ENCODE measurements at places on chromosomes 1 and 21.
A peak's percentile ranks its signal among the peaks of the same experiment; 100 is the strongest.

DNA sequence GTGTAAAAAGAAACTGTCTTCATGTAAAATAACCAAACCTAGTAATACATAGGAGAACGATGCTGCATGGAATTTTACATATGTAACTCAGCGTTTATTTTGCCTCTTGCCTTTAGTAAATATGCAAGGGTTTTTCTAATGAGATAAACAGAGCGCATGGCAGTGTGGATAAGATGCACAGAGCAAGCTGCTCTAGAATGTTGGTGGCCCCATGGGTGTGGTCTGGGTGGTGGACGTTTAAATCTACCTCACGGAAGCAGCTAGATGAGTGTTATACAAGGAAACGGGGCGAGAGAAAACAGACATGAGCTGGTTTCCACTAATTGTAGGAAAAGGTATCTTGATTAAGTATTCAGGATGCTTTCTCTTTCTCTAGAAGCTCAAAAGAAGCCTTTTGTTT, 205.9 kb downstream of the DSCAM start:
- DNase-seq, result no peak

DNA sequence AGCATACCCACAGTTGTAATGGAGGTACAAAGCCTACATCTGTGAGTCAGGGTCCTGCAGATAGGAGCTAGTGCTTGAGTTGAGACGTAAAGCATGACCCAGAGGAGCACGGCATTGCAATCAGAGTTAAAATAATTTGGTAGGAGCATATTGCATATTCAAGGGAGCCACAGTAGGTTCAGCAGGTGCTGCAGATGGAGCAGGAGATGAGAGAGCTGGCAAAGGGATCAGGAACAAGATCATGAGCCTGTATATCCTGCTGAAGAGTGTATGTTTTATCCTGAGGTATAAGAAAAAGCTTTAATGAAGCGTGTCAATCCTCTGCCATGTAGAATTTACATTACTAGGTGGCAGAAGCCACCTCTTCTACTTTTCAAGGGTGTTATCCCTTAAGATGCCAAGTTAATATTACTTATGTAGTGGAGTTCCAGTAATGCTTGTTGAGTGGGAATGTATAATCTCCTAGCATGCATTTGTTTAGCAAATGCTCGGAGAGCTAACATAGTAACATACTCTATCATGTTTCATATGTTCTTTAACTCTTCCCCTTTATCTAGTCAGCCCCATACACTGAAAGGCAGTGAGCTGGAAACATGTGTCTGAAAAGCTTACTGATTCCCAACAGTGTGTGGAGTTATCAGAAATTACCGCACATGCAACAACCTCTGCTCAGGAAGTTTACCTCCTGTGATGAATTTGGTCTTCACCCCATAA, 300.3 kb downstream of the GRIK1 start:
- peak; percentile 74 for DNase-seq

GRCh38 chr1:185990565-185990964, 256.4 kb downstream of the HMCN1 start:
- DNase-seq, result no peak

GRCh38 chr1:225709101-225709500, 56.2 kb upstream of the ENAH start:
- DNase-seq, result no peak

- DNase-seq, result peak; percentile 21
Observed at GRCh38 chr1:21913763-21914162, 23.3 kb downstream of the HSPG2 start.

DNA sequence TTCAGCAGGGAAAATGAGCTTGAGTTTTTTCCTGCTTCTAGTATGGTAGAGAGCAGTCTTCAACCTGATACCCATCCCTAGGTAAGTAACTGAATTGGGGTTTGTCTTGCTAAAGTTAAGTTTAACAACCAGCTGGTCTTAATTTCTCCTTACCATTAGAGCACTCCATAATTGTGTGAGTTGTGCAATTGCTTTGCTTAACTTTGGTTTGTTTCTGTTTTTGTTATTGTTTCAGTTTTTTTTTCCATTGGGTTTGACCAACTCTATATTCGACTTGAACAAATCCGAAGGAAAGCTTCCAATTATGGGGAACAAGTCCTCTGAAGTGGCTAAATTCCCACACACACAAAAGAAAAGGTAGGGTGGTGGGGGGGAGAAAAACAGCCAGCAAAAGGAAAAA, 641.1 kb downstream of the PLA2G4A start:
- DNase-seq, result no peak

DNA sequence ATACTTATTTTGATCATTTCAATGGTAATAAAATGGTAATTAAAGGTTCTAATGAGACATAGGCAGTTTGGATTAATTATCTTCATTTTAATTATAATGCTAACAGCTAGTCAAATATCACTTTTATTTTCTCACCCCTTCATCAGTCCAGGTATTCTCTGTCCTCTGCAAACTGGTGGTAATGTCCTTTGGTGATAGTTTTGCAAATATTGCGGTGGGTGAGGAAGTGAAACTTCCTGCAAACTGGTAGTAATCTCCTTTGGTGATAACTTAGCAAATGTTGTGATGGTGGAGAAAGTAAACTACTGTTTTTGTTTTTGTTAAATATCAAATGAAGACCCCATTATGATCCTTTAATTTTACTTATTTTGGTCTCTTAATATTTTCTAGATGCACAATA, 209.0 kb downstream of the AMY1C start:
- no peak for DNase-seq

DNA sequence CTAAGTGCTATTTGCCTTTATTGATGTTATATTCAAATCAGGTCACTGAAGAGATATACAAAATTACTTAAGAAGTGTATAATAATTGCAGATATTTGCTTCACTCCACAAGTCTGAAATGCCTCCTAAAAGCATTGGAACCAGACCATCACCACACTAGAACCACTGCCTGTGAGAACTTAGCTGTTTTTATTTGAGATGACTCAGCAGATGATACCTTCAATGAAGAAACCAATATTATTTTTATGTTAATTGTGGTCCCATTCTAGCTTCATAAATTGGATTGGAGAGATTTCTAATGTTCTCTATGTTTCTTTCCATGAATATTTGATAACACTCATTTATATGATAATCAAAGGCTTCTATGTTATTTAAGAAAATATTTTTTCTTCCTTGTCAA, 740.6 kb downstream of the KCNT2 start:
- DNase-seq, result peak; percentile 27

GRCh38 chr1:23810818-23811540, 10.4 kb upstream of the GALE start:
- DNase-seq, result peak; percentile 91

DNA sequence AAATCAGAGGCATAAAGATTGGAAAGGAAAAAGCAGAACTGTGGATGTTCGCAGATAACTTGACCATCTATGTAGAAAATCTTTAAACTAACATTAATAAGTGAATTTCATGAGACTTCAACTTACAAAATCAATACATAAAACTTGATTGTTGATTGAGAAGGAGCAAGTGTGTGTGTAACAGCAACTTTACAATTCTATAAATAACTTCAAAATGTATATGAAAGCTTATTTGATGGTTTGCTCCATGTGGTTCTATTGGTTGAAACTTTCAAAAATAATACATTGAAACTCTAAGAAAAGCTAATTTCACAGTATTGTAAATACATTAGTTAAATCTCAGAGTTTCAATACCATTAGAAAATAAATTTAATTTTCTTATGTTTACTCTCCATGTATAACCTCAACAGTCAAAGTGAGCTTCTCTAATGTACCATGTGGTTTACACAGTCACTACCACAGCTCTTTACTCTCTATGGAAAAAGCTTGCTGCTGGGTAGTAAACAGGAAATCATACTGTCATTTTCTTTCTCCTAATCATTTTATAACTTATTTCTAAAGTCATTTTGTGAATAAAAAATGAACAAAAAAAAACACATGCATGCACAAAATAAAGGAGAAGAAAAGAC, 12.0 kb downstream of the AKT3 start:
- DNase-seq, result no peak

- DNase-seq, result peak; percentile 72
Observed at GRCh38 chr1:216721863-216722262, 1.4 kb downstream of the ESRRG start.

- no peak for DNase-seq
Observed at GRCh38 chr1:36119456-36119855, 5.6 kb downstream of the COL8A2 start.

GRCh38 chr21:27464648-27465047, 497.8 kb upstream of the ADAMTS5 start:
- DNase-seq, result no peak

DNA sequence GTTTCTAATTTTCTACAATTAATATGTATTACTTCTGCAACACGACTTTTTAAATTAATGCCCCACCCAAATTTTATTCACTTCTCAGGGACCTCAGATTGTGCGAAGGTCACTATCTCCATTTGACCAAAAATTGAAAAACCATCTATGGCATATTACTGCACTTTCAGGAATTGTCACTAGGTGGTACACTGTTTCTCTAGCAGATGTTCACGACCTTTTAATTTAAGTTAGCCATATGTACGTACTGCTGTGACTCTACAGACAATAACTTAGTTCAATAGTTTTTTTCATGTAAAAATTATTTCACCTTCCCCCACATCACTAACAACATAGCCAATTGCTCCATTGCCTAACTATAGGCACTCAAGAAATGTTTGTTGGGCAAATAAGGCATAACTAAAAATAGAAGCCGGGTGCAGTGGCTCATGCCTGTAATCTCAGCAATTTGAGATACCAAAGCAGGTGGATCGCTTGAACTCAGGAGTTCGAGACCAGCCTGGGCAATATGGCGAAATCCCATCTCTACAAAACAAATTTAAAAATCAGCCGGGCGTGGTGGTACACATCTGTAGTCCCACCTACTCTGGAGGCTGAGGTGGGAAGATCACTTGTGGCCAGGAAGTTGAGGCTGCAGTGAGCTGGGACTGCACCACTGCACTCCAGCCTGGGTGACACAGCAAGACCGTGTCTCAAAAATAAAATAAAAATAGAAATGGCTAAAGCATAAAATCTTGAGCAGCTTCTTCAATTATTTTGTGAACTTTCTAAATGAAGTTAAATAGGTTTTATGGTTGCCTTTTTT, 75.7 kb upstream of the PKN2 start:
- DNase-seq, result peak; percentile 77

- no peak for DNase-seq
Observed at GRCh38 chr21:37039411-37040075, 33.0 kb downstream of the RIPPLY3 start.

- DNase-seq, result peak; percentile 90
Observed at GRCh38 chr1:221776495-221777301, 34.8 kb upstream of the DUSP10 start.

DNA sequence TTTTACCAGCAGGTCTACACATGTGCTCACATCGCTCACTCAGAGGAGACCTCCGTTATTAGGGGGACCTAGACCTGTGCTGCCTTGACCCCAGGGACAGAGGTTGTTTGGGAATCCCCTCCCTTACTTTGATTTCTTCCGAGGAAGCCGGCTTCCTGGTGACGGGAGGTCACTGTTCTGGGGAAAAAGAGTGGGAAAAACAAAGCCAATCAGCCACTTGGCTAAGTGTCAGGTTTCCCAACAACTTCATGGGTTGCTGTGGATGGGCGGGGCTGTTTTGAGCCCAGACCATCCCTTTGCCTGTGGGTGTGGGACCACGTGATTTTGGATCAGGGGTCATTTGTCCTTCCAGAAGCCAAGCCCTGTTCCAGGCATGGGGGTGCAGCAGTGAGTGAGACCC, 7.1 kb upstream of the KCNAB2 start:
- DNase-seq, result no peak

GRCh38 chr1:216600730-216601609, 122.3 kb downstream of the ESRRG start:
- DNase-seq, result peak; percentile 84

GRCh38 chr1:24100945-24101737, 10.8 kb downstream of the MYOM3 start:
- no peak for DNase-seq

DNA sequence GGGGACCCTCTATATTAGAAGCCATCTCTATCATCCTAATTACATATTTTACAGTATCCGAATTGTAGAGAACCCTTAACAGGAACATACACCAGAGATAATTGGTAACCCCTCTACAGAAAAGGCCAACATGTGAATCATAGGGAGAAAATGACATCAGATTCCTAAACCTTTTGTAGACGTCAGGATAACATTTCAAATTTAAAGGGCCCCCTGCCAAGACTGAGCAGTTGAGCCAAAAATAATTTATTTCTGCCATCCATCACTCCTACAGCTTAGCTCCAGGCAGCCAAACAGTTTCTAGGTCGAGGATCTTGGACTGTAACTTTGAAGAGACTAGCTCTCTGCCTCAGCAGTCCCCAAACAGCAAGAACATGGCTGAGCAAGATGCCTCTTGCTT, 21.2 kb downstream of the ZNF697 start:
- no peak for DNase-seq

GRCh38 chr21:29145354-29145782, 14.9 kb downstream of the MAP3K7CL start:
- no peak for DNase-seq

- no peak for DNase-seq
Observed at GRCh38 chr1:179709841-179710329, 33.2 kb upstream of the FAM163A start.

DNA sequence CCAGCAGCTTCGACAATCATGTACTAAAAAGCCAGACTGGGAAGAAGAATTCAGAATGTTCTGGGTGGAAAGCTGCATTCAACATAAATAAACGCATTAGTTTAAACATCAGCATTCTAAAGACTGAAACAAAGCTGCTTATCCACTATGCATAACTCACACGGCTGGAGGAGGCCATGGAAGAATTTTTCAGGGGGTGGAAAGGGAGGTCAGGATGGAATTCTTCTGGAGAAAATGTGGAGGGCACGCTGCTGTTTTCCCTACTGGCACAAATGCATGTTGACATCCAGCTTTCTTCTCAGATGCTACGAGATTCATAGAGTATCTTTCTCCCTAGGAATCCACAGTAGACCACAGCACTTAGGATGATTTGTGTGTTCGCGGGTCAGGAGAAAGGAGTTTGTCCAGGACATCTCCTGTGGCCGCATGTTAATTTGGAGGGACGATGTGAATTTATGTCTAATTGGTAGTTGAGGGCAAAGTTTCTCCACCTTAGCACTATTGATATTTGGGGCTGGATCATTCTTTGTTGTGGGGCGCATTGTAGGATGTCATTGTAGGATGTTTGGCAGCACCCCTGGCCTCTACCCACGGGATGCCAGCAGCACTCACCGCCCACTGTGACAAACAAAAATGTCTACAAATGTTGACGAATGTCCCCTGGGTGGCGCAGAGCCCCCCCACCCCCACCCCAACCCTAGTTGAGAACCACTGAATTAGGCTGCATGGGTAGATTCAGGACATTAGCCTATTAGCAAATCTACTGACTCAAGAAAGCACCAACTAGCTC, 86.5 kb upstream of the KAZN start:
- no peak for DNase-seq

DNA sequence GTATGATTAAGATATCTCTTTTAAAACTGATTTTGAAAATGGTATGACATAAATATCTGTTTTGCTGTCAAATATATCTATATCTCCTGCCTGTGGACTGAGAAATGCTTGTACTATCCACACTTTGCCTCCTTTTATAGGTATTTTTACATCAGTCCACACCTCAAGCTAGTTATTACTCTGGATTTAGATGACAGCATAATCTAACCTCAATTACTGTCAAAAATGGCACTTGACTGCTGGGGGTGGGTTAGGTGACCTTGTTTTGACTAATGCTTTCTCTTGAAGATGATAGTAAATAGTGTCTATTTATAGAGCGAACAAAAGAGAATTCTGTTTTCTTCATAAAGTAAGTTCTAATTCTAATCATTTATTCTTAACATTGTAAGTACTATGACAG, 9.1 kb downstream of the ADGRL2 start:
- no peak for DNase-seq

- peak; percentile 32 for DNase-seq
Observed at GRCh38 chr1:246583448-246584185, 17.4 kb downstream of the CNST start.
